ENCODE measurements at places on chromosomes 5 and 9. TPM values are rescaled to one million over a fixed set of nuclear protein-coding genes. Genes with fewer than 3 reads are reported as not detected.

DNA sequence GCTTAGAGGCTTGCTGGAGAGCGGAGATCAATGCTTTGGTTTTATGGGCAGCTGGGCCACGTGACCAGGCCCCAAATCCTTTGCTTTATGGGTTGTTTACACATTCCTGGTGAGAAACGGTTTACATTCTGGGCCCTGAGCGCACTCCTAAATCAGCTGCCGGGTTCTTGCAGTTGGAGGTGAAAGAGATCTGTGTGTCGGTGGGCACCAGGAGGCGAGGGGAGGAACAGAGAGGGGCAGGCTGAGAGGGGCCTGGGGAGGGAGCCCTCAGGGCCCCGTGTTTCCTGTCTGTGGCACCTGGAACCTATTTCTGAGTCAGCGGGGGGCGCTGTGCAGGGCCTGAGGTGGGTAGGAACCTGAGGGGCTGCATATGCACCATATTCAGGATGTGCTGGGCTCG, 63.5 kb upstream of the HAND1 start:
- no peak for DNase-seq

DNA sequence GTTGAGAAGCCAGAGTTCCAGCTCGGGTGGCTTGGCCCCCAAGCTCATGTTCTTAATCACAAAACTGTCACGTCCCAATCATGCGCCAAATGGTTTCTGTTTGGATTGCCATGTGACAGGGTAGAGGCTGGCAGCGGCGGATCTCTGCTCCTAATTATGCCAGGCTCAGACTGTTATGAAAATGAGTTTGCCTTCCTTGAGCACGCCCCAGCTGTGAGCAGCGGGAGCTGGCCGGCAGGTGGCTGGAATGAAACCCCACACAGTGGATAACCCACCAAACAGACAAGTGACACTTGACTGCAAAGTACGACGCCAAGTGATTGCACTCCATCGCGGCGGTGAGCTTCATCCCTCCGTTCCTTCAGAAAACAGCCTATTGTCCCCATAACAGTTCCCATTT, 75.4 kb downstream of the CFAP77 start:
- DNase-seq: no peak

DNA sequence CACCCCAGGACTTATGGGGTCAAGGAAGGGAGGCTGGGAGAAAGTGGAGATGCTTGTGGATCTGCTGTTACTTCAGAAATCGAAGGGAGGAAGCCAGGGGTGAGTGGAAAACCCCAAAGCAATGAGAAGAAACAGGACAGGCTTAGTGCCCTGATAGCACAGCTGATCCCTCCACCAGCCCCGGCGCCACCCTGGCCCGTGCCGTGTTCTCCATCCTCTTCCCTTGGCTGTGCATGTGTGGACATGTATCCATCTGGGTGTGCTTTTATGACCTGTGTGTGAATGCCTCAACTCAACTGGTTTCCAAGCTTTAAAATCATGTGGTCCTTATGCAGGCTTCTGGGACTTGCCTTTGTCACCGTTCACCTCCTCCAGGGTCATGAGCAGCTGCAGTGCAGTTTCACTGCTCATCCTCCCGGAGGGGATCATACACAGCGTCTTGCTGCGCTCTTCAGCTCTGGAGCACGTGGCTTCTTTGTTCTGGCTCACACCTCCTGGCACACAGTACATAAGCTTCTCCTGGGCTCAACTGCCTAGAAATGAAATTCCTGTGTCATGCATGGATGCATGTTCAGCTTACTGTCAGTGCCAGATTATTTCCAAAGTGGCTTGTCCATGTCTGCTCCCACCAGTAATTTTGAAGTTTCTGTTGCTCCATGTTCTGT, 58.2 kb downstream of the IPPK start:
- DNase-seq: peak; percentile 80

GRCh38 chr5:102771435-102771834, 16.3 kb downstream of the PAM start:
- DNase-seq: no peak

Gene SPATA31A3
- not detected for polyA plus RNA-seq

Gene NUTM2G
- polyA plus RNA-seq: not detected

Gene INSL4
- not detected for polyA plus RNA-seq

Gene KIAA0825
- 2.2 TPM for polyA plus RNA-seq

Gene MSH3
- polyA plus RNA-seq: 12.5 TPM

Gene CBY3
- polyA plus RNA-seq: 0.64 TPM

All from muscle of arm (tissue), 14 donors.